CD8-positive, alpha-beta memory T cell (primary cell): ENCODE measurements at places on chromosomes 7 and 10.

- peak; percentile 13 for DNase-seq
These were observed 6.9 kb downstream of the PPP2R2D start for GRCh38 chr10:131907679-131908078.

DNA sequence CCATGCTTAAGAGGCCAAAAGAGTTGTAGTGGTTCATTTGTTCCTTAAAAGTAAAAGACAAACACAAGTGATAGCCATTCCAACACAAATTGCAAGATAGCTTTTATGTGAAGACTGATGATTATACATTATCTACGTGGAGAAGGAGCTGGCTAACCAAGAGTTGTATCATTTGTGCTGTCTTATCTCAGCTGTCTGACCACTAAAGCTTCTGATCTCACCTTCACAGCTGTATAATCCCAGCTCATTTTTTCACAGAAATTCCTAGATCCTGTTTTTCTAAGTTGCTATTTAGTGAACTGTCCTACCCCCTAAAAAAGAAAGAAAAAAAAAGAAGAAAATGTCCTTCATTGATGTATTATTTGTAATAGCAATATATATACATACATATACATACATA lies 9.8 kb downstream of the USP6NL start:
- no peak for DNase-seq

GRCh38 chr10:13592306-13592705 lies 5.5 kb downstream of the PRPF18 start:
- no peak for DNase-seq

GRCh38 chr7:36758879-36759278 lies 34.6 kb upstream of the AOAH start:
- no peak for DNase-seq

- no peak for DNase-seq
These were observed 168.8 kb downstream of the TCF7L2 start for GRCh38 chr10:113118882-113119281.

GRCh38 chr10:80394358-80394916 lies 13.9 kb upstream of the PRXL2A start:
- no peak for DNase-seq

DNA sequence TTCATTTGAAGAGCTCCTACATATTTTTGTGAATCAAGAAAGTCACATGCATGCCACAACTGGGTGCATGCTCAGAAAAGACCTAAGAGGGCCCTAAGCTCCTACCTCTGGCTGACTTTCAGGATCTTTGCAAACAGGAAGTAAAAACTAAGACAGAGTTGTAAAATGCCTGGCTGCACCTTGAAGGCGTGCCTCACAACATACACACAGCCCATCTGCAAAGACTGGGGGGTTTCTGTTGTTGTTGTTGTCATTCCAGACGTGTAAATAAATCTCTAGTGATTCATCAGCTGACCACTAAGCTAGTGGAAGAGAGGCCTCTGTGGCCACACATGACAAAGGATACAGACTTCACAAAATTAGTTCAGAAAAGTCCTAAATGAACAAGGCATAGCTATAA lies 31.8 kb downstream of the SMURF1 start:
- no peak for DNase-seq

GRCh38 chr10:15897287-15897686 lies 37.0 kb upstream of the MINDY3 start:
- DNase-seq, result no peak

DNA sequence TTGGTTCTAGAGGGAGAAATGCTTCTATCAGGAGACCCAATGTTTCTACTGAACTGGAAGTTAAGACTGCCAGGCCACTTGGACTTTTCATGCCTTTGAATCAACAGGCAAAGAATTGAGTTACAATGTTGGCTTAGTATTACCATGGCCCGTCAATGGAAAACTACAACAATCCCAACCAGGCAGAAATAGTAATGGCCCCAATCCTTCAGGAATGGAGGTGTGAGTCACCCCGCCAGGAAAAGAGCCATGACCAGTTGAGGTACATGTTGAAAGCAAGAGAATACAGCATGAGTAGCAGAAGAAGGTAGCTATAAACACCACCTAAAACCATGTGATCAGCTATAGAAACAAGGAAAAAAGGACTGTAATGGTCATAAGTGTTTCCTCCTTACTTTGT lies 101.9 kb downstream of the DGKB start:
- DNase-seq, result no peak

- DNase-seq, result no peak
These were observed 75.3 kb downstream of the MKI67 start for GRCh38 chr10:128050936-128051335.

DNA sequence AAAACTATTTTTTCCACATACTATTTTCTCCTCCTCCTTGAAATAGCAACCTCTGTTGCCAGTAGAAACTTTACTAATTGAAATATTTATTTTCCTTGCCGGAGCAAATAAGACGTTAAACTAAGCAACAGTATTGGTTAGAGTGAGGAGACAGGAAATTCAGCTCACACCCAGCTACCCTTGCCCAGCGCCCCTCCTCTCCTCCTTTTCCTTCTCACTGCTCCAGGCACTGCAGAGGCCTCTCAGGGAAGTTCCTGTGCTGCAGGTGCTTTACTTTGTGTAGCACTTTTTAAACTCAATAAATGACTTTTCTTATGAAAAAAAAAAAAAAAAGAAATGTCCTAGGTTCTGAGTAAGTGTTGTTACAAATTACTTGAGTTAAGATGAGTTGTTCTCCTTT lies 134.0 kb downstream of the SEMA3E start:
- no peak for DNase-seq

GRCh38 chr10:104109908-104110662 lies 11.9 kb upstream of the SFR1 start:
- no peak for DNase-seq

GRCh38 chr10:100872034-100872791 lies 40.5 kb upstream of the SLF2 start:
- no peak for DNase-seq

DNA sequence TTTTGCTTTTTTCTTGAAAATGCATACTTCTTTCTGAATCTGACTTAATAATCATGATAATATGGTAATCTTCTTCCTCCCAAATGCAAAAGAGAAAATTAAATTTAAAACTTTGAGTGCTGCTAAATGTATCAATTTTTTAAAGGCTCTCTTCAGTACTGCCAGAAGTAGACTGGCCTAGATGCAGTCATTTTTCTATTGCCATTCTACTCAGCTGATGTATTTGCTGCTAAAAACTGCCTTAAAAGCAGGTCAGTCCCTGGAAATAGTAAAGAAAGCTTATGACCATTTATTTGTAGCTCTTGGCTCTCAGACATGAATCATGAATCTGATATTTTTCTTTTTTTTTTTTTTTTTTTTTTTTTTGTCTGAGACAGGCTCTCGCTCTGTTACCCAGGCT lies 28.5 kb downstream of the NAPEPLD start:
- no peak for DNase-seq

- no peak for DNase-seq
These were observed 117.7 kb downstream of the PFKFB3 start for GRCh38 chr10:6320320-6321010.

GRCh38 chr7:129427526-129428045 lies 6.6 kb upstream of the STRIP2 start:
- no peak for DNase-seq

DNA sequence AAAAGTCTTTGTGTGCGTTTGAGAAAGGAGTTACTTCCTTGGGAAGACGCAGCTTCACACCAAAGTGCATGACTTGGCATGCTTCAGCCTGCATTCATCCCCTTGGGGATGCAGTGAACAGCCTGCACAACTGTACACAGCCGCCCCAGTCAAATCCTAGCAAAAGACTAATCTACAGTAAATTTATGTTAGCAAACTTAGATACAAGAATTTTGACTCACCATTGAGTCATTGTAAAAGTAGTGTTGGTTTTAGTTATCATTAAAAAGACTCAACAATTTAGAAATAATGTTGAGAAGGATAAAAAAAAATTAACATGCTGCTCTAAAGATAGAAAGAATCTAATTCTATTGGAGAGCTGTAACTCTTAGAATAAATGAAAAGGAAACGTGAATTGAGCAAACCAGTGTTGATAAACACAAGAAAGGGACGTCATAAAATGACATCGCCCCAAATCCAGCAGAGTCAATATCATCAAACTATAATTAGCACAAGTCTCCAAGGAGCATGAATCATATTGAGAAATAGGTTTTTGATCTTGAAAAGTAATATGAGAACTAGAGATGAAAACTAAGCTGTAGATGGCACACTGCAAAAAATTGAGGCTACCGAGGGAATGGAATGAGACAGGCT lies 11.9 kb upstream of the OPTN start:
- no peak for DNase-seq

GRCh38 chr10:70549962-70550458 lies 52.5 kb downstream of the PRF1 start:
- peak; percentile 66 for DNase-seq

DNA sequence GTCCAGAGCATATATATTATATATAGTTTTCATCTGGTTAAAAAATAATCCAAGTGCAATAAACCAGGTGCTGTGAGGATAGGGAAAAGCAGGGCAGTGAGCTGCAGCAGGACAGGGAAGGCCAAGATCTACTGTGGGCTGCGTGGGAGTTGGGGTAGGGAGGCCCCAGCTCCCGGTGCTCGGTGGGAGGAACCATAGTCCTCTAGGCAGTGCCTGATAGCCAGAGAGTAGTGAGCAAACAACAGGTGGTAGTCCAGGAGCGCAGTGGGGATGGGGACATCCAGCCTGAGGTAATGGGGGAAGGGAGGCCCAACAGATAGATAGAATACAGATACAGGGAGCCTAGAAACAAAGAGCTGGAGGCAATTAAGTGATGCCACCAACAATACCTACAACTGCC lies 4.1 kb upstream of the BMPR1A start:
- DNase-seq, result no peak

DNA sequence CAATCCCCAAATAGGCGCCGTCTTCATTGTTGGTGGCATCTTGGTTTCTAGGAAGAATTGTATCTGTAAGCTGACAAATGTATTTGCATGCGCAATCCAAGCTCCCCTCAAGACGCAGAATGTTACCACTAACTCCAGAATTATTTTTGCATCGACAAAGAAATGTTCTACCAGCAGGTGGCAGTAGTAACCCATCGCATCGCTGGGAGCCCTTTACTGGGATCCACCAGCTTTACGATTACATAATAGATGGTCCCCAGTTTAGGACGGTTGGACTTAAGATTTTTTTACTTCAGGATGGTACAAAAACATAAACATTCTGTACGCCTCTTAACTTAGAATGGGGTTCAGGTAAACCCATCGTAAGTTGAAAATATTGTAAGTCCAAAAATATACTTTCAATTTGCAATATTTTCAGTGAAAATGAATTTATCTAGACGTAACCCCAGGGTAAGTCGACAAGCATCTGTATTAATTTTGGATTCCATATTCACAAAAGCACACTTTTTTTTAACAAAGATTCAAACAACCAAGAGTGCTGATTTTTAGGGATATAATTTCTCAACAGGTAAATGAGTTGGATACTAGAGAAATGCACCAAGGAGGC lies 114.0 kb upstream of the COBL start:
- peak; percentile 6 for DNase-seq

DNA sequence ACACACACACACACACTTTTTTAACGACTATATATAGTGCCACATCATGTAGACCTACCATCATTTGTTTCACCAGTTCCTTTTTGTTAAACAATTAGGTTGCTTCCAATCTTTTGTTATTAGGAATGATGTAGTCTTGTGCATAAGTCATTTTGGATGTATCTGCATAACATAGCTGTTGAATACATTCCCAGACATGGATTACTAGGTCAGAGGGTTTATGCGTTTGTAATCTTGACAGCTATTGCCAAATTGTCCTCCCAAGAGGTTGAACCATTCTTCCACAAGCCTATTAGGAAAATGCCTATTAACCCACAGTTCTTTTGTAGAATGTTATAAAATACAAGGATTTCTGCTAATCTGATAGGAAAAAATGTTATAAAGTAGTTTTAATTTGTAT lies 87.3 kb downstream of the PALS2 start:
- DNase-seq, result no peak

DNA sequence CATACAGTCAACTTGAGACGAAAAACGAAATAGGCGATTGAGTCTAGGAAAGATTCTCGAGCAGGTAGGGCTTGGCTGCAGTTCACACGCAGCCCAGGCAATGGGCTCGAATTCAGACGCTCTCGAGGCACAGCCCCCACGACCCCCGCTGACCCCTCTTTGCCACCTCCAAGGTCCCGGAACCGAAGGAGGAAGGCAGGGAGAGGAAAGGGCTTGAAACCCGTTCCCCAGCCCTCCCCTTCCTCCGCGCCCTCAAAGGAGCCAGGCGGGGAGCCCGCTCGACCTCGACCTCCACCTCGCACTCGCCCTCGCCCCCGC lies 441 bp downstream of the CCDC186 start:
- DNase-seq, result no peak

DNA sequence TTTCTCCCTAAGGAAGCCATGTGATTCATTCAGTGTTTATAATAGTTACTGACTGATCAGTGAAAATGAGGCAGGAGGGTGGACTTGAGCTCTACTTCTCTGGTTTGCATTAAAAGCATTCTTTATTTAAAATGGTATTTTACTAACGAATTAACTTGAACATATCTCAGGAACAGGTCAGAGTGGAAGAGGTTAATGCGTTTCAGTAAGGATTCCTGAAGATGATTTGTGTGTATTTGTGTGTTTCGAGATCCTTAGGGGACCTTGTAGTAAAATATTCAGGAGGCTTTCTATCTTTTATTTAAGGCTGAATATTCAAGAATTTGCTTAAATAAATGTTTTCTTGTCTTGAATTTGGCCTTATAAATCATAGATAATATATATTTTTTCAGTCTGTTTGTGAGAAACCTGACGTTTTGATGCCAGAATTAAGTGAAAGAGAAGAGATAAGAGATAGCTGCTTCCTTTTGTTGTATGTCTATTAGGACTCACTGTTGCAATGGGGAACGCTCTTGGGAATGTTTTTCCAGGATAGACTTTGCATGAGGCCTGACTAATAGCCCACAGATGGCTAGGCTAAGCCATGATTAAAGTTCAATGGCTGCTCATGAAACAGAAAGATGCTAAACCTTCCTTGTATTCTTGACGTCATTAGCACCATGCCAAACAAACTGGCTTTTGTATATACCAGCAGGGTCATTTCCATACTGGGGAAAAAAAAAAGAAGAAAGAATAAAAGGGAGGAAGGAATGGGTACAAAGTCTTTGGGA lies 93.8 kb upstream of the MTPN start:
- DNase-seq, result no peak

DNA sequence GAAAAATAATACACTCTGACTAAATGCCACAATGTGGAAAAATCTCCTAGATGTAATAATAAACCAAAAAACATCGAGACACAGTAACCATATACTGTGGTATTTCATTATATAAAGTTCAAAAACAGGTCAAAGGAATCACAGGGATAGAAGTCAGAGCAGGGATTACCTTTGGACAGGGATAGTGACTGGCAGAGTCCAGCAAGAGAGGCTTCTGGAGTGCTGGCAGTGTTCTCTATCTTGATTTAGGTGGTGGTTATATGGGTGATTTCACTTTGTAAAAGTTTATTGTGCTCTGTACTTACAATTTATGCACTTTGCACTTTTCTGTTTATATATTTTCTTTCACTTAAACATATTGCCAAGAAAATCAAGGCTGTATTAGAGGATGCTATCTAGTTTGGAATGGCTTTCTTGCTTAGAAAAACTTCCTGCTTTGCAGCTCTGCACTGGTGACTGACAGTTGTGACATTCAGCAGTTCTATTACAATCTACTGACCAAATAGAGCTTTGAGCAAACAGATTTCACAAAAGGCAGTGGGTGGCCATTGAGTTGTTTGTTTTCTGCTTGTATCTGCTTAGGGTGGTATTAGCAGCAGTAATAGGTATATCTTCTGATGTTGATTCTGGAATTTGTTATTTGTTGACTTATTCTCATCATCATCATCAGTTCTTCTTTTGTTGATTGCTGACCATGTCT lies 263.6 kb upstream of the LRGUK start:
- DNase-seq, result no peak
